ENCODE measurements at places on chromosomes 7 and 10.

- no peak for DNase-seq
Measured at GRCh38 chr10:677038-677437, 12.4 kb downstream of the DIP2C start.

GRCh38 chr7:139913021-139913844, 84.2 kb downstream of the TBXAS1 start:
- DNase-seq, result no peak

- DNase-seq, result no peak
Measured at GRCh38 chr10:485776-486175, 203.7 kb downstream of the DIP2C start.

- no peak for DNase-seq
Measured at GRCh38 chr10:9297580-9297979, 1243.1 kb downstream of the GATA3 start.

DNA sequence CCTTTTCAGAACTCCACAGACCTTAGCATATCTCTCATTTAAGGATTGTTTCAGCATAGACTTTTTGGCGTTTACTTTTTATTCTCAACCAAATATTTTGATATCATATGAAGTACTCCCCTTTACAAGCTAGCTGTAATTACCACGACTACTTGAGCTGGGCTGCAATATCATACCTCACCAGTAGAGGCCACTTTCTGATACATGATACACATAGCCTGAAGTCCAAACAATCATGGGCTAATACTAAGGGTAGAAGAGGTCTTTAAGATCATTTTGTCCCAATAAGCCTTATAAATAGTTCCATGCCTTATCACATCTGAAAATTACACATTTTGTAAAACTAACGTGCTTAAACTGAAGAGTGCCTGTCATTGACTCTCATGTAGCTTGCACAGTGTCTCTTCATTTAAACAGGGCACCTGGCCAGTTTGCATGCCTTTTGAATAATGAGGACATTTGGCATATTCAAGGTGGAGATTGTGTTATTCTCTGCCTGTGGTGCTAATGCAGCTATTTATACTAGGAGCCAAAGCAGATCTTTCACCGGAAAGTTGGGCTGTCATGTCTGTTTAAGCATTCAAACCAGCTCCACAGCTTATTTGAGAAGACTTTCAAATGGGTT, 403.7 kb upstream of the ZMIZ1 start:
- DNase-seq, result no peak

DNA sequence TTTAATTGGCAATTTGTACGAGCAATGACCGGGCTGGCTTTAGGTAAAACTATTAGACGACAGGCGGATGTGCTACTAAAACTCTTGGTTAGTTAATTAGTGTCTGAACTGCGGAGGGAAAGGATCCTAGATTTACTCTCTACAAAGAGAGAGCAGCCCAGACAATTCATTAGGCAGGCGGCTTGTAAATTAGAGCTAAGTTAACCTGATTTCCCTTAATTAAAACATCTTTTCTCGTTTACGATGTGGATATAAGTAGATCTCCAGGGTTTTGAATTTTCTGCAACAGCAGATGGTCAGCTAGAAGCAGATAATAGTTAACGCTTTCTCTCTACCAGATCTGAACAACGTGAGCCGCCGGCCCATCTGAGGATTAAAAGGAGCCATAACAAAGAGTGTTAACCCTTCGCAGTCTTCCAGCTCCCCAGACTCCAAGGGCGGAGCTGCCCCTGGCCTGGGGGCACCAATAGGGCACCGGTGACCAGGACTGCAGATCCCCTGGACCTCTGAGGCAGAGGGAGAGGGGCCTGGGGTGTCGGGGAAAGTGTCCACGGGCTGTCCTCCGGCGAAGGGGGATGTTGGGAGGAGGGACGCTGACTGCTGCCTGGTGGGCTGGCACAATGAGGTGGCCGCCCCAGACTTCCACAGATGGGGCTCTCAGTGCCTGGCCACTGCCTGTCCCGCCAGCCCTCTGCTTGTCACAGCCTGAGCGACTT, 6.3 kb upstream of the UNCX start:
- DNase-seq, result no peak

DNA sequence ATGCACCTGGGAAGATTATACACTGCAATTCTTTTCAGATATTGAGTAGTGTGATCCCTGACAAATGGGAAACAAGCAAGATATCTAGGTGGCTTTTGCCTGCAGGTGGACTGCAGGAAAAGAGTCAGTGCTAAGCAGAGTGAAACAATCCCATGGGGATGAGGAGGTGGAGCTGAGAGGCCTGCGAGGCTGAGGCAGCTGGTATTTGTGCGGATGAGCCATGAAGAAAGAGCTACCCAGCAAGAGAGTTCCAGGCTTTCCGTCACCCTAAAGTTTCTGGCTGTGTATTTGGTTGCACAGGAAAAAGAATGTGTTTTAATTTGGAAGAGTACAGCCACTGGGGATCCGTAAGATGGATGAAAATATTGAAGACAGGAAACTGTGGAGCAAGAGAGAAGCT, 714.1 kb upstream of the COBL start:
- no peak for DNase-seq

- no peak for DNase-seq
Measured at GRCh38 chr10:122543676-122544445, 16.7 kb upstream of the DMBT1 start.
